ENCODE measurements at places on chromosomes 13 and 19. TPM values are rescaled to one million over a fixed set of nuclear protein-coding genes. Genes with fewer than 3 reads are reported as not detected.

DNA sequence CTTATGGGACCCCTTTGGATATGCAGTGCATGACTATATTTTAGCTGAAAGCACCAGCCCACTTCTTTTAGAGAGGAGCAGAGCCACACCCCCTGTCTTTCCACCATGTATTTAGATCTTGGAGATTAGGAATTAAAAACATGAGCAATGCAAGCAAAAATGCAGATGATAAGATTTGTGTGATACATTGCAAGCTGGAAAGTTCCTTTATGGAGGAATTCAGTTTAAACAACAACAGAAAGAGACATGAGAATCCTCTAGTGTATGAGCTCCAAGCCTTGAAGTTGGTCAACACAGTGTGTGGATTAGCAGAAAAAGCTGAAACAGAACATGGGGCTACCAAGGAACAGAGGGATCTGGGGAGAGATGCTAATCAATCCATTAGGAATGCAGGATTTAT lies 529.8 kb upstream of the NBEA start:
- no peak for DNase-seq

GRCh38 chr13:44048326-44048725 lies 168.6 kb downstream of the LACC1 start:
- no peak for DNase-seq

GRCh38 chr13:33183431-33184111 lies 102.0 kb downstream of the STARD13 start:
- no peak for DNase-seq

- DNase-seq, result no peak
Measured at GRCh38 chr13:43080199-43080598, 56.8 kb downstream of the DNAJC15 start.

DNA sequence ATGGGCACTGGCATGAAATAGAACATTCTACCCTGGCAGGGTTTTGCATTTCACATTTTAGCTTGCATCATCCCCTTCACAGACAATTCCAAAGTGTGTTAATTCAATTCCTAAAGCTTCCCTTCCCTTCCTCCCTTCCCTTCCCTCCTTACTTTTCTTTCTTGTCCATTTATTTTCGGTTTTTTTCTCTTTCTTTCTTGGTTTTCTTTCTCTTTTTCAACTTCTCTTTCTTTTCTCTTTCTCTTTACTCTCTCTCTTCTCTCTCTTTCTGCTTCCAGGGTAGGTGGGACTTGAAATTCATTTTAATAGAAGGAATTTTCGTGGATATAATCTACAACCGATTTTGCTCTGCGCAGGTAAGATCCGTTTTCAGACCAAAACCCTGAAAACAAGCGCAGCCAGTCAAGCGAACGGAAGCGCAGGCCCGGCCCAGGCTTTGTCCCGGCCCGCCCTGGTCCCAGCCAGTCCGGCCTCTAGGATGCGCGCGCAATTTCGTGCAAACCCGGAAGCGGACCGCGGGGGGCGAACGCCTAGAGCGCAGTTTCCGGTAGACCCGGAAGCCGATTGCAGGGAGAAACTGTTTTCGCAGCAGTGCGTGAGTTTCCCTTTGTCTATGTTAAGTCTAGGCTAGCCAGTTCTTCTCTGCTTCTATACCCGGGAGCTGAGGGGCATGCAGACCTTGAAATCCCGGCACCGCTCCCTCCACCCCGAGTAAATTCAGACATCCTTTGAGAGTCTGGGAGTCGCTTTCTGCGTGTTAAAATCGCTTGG lies at the start of gene ZNF528:
TSS of gene ZNF528 (plus strand) at position 540 of the 771 bp plus-strand sequence. CDS start 4,165 bp downstream, outside the sequence.
- peak; percentile 77 for DNase-seq

DNA sequence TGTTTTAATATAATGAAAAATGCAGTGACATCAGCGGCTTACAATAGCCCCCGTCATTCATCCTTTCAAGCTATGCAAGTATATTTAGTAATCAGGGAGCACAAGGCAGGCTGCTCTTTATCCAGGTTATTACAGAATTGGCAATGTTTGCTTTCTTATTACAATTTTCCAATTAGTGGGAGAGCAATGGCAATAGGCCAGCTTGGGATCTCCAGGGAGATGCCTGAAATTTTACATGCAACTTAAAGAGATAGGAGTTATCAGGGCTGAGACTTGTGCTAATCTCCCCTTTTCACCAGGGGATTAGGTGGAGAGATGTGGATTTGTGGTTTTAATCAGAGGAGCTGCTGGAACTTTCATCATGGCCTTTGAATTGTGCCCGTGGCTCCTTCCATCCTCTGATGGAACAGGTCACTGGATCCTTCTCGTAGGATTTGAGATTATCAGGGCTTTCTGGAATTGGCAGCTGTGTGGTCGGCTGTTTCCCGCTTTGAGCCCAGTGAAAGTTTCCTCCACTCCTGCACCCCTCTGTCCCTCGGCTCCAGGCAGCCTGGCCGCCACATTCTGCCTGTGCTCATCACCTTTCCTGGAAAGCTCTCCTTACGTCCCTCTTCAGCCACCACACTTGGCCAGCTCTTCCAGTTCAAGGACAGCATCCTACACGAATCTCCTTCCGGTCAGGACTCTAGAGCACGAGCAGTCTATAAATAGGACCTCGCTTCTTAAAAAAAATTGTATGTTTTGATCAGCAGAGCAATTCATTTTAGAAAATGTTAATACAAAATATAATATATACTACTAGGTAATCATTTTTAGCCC lies 47.0 kb downstream of the CBY2 start:
- DNase-seq, result no peak

GRCh38 chr19:33399745-33400681 lies 26.5 kb downstream of the CEBPG start:
- no peak for DNase-seq

DNA sequence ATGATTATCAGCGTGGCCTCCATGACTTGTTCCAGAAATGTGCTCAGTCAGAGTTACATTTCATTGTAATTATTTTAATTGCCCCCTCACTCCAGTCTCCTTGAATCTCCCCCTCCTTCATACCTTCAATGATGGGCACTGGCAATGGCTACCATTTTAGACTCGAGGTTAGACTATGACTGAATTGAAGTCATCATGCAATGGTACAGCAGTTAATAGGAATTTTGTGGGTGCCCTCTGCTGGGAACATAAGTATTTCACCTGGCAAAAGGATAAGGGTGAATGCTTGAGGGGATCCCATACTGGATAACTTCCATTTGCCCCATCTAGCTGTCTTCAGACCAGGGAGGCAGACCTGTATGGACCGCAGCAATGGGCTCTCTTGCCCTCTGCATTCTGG lies 32.2 kb upstream of the USP12 start:
- no peak for DNase-seq

DNA sequence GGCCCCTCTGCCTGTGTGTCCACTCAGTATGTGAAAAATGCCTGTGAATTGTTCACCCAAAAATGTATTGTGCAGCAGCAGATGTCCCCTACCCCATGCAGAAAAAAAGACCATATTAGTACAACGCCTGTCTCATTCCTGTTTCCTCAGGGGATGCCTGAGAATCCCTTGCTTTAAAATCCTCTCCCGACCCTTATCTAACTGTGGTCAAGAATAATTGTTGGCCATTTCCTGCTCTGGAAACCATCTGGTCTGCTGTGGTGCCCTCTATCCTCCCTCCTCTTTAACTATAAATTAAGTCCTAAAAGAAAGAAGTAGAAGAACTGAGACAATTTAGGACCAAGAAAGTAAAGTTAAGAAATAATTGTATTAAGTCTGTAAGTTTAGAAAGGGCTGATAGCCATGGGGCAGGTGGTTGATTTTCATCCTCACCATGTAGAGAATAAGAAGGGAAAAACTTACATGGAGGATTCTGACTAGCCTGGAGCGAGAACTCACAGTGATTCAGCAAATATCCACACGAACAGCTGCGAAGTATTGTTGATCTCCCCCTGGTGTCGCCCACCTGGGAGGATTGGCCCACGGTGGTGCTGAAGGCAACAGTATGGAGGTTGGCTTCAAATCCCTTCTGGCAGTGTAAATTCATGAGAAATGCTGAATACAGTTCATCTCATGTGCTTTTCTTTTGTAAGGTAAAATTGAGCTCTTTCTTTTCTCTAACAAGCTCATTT lies 85.6 kb downstream of the COL4A2 start:
- DNase-seq, result no peak

- DNase-seq, result no peak
Measured at GRCh38 chr13:66210677-66211076, 1019.5 kb downstream of the PCDH9 start.

The MEIS3 gene
- total RNA-seq, result not detected

The COMP gene
- not detected for total RNA-seq

The NALCN gene
- total RNA-seq, result not detected

The LSR gene
- 42.6 TPM for total RNA-seq

The LRG1 gene
- total RNA-seq, result 0.17 TPM

The KRTDAP gene
- not detected for total RNA-seq
